Tibial nerve (tissue), 4 donors: ENCODE measurements at places on chromosomes 13 and 19. TPM values are rescaled to one million over a fixed set of nuclear protein-coding genes. Genes with fewer than 3 reads are reported as not detected.

- H3K4me1 ChIP-seq = no peaks in the 10 kb centered on the region
- H3K4me3 ChIP-seq = no peak overlapping the region
- no peak overlapping the region for H3K27ac ChIP-seq
- H3K27me3 ChIP-seq = no peaks in the 10 kb centered on the region
- no peak for DNase-seq
- no peaks in the 10 kb centered on the region for H3K36me3 ChIP-seq
Observed at GRCh38 chr13:43119206-43119605, 95.8 kb downstream of the DNAJC15 start.

GRCh38 chr13:52450793-52451116 is 321 bp upstream of the VPS36 start:
- H3K27ac ChIP-seq = peak overlapping the region; percentile 97
- no peak for DNase-seq
- peak overlapping the region; percentile 82 for H3K4me3 ChIP-seq
- no peaks in the 10 kb centered on the region for H3K27me3 ChIP-seq
- no peaks in the 10 kb centered on the region for H3K4me1 ChIP-seq

- no peaks in the 10 kb centered on the region for H3K36me3 ChIP-seq
- no peak overlapping the region for H3K27ac ChIP-seq
- H3K27me3 ChIP-seq = no peaks in the 10 kb centered on the region
- H3K4me1 ChIP-seq = no peaks in the 10 kb centered on the region
- DNase-seq = no peak
- no peak overlapping the region for H3K4me3 ChIP-seq
Observed at GRCh38 chr13:109646423-109646822, 140.0 kb downstream of the IRS2 start.

DNA sequence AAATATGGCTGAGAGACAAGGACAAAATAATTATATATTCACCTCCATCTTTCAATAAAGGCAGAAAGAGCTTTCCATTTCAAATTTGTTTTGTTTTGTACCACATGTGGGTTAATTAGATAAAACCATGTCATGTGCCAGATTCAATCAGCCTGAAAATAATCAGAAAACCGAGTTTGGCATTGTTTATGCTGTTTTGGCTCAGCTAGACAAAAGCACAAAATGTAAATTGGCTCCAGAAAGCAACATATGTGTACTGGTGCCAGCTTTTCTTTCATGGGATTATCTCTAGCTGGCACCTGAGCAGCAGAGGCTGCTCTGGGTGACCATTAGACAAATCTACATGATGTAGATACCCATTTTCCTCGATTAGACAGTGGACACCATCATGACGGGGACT is 9.2 kb upstream of the DNAJC15 start:
- H3K4me1 ChIP-seq = no peaks in the 10 kb centered on the region
- no peaks in the 10 kb centered on the region for H3K27me3 ChIP-seq
- H3K27ac ChIP-seq = no peak overlapping the region
- no peak overlapping the region for H3K4me3 ChIP-seq

- H3K4me1 ChIP-seq = peaks cover 33% of the 10 kb centered on the region
- H3K27me3 ChIP-seq = no peaks in the 10 kb centered on the region
- no peak overlapping the region for H3K27ac ChIP-seq
- no peaks in the 10 kb centered on the region for H3K36me3 ChIP-seq
- H3K4me3 ChIP-seq = no peak overlapping the region
Observed at GRCh38 chr13:31764556-31764955, 25.2 kb downstream of the RXFP2 start.

GRCh38 chr13:46817095-46817494 is 20.1 kb upstream of the ESD start:
- H3K4me3 ChIP-seq = no peak overlapping the region
- no peaks in the 10 kb centered on the region for H3K27me3 ChIP-seq
- no peak overlapping the region for H3K27ac ChIP-seq

- no peak overlapping the region for H3K4me3 ChIP-seq
- no peaks in the 10 kb centered on the region for H3K36me3 ChIP-seq
- no peak overlapping the region for H3K27ac ChIP-seq
- no peaks in the 10 kb centered on the region for H3K4me1 ChIP-seq
Observed at GRCh38 chr19:13859361-13859880, 17.5 kb upstream of the NANOS3 start.

DNA sequence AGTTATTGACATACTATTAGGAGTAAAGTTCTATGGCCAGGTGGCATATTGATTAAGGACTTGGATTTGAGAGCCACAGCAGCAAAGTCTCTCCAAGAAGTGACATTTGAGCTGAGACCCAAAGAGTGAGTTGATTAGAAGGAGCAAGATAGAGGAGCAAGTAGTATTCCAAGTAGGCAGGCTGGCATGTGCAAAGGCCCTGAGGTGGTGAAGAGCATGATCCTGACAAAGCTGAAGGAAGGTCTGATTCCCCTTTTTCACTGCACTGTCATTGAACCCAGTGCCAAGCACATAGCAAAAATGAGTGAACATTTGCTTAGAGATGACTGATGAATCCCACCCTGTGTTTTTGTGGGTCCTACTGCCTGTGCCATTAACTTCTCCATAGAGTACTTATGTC is 4.7 kb downstream of the ZNF543 start:
- no peak overlapping the region for H3K4me3 ChIP-seq
- H3K36me3 ChIP-seq = peaks cover 48% of the 10 kb centered on the region

- H3K4me3 ChIP-seq = no peak overlapping the region
- H3K27me3 ChIP-seq = no peaks in the 10 kb centered on the region
- H3K4me1 ChIP-seq = no peaks in the 10 kb centered on the region
- H3K27ac ChIP-seq = no peak overlapping the region
- no peaks in the 10 kb centered on the region for H3K36me3 ChIP-seq
- no peak for DNase-seq
Observed at GRCh38 chr13:110030394-110030928, 244.1 kb upstream of the IRS2 start.

DNA sequence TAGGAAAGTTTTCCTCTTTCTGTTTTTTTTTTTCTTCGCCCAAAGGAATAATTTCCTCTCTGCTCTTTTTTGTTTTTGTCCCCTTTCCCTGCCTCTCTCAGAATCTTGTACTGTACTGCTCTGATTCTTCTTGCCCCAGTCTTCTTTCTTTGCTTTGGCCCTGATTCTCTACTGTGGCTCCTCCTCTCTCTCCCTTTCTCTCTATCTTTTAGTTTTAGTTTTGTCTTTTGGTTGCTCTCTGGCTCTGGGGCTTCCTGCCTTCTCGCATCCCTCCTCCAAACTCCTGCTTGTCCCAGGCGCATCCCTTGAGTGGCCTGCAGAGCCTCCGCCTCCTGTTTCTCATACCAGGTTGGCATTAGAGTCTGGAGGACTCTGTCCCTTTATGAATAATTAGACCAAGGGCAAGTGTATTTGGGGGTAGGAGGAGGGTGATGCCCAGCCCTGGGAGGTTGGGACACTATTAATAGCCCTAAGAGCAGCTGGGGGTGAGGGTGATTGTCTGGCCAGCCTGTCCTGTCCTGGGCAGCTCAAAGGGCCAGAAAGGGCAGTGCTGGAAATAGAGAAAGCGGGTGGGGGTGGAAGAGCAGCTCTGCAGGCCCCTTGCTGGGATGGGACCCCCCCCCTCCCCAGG is 39.1 kb downstream of the LYL1 start:
- peak overlapping the region; percentile 96 for H3K27ac ChIP-seq
- peaks cover 72% of the 10 kb centered on the region for H3K4me1 ChIP-seq
- no peak for DNase-seq
- H3K4me3 ChIP-seq = no peak overlapping the region
- no peaks in the 10 kb centered on the region for H3K36me3 ChIP-seq
- no peaks in the 10 kb centered on the region for H3K27me3 ChIP-seq

DNA sequence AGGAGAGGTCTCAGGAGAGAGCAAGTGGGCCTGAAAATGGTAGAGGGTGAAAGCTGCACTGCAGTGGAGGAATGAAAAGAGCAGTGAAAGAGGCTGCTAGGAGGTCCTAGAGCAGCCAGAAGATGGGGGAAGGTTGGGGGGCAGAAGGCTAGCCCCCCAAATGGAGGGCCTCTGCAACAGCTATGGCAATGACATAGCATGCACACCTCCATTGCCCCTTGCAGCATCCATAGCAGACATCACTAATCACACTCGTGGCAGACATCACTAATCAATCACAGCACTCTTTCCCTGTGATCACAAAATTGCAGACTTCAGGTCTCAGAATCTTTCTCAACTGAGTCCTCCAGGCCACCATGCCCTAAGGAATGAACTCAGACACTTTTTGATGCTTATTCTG is 21.9 kb downstream of the CCL25 start:
- H3K4me3 ChIP-seq = no peak overlapping the region
- H3K36me3 ChIP-seq = no peaks in the 10 kb centered on the region
- no peaks in the 10 kb centered on the region for H3K4me1 ChIP-seq
- DNase-seq = no peak

GRCh38 chr19:32138416-32138815 is 207.0 kb upstream of the ZNF507 start:
- no peaks in the 10 kb centered on the region for H3K4me1 ChIP-seq
- no peak for DNase-seq
- no peak overlapping the region for H3K4me3 ChIP-seq
- no peak overlapping the region for H3K27ac ChIP-seq
- no peaks in the 10 kb centered on the region for H3K27me3 ChIP-seq

DNA sequence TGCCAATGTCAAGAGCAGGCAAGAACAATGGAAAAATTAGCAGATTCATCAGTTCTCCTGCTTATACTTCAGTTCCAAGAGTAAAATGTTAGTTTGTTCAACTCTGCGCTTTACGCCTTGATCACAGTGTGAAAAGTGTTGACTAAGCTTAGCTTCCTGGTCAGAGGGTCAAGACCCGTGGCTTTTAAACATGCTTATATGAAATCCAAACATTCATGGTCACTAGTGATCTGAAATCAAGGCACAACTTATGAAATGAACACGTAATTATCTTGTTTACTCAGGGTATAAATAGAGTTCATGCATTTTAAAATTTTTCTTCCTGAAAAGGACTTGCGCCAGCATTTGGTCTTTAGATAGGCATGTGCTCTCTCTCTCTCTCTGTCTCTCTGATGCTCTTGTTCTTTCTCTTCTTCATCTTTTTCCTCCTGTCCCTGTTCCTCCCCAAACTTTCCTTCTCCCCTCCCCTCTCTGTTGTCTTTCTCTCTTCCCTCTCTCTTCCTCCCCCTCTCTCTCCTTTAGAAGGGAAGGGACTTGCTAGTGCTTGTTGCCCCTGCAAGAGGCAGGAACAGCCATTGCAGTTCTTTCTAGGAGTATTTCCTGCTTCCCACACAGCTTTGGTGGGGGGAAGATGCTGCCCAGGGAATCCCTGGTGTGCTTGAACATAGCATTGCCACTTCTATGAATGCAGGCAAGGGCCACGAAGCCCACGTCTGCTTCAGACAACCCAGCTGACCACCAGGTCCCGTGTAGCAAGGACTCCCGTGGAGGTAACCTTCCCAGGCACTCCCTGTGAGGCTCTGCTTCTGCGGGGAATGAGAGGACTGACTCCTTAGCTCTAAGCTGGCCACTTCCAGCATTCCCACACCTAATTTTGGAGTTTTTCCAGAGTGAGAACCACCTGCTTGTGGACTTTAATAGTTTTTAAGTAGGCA is 7.1 kb upstream of the ZNF536 start:
- H3K27ac ChIP-seq = peak overlapping the region; percentile 36
- H3K27me3 ChIP-seq = no peaks in the 10 kb centered on the region

GRCh38 chr19:43380008-43380407 is 26.5 kb downstream of the CD177 start:
- no peak overlapping the region for H3K27ac ChIP-seq
- H3K27me3 ChIP-seq = no peaks in the 10 kb centered on the region
- no peak overlapping the region for H3K4me3 ChIP-seq
- no peaks in the 10 kb centered on the region for H3K4me1 ChIP-seq

- H3K4me3 ChIP-seq = no peak overlapping the region
- no peaks in the 10 kb centered on the region for H3K4me1 ChIP-seq
- no peak overlapping the region for H3K27ac ChIP-seq
- DNase-seq = no peak
Observed at GRCh38 chr19:19342086-19343015, 21.7 kb downstream of the MAU2 start.

GRCh38 chr13:30108913-30109237 is 198.5 kb downstream of the KATNAL1 start:
- H3K27ac ChIP-seq = no peak overlapping the region
- H3K27me3 ChIP-seq = no peaks in the 10 kb centered on the region
- H3K4me3 ChIP-seq = no peak overlapping the region
- DNase-seq = no peak

- no peak overlapping the region for H3K4me3 ChIP-seq
- no peak overlapping the region for H3K27ac ChIP-seq
- no peaks in the 10 kb centered on the region for H3K36me3 ChIP-seq
- peaks cover 23% of the 10 kb centered on the region for H3K4me1 ChIP-seq
- peaks cover 32% of the 10 kb centered on the region for H3K27me3 ChIP-seq
Observed at GRCh38 chr19:17394891-17395415, 957 bp upstream of the CCDC194 start.

- no peaks in the 10 kb centered on the region for H3K27me3 ChIP-seq
- H3K36me3 ChIP-seq = no peaks in the 10 kb centered on the region
- H3K4me3 ChIP-seq = no peak overlapping the region
- DNase-seq = no peak
- no peak overlapping the region for H3K27ac ChIP-seq
Observed at GRCh38 chr19:35731779-35732405, 10.4 kb downstream of the IGFLR1 start.

DNA sequence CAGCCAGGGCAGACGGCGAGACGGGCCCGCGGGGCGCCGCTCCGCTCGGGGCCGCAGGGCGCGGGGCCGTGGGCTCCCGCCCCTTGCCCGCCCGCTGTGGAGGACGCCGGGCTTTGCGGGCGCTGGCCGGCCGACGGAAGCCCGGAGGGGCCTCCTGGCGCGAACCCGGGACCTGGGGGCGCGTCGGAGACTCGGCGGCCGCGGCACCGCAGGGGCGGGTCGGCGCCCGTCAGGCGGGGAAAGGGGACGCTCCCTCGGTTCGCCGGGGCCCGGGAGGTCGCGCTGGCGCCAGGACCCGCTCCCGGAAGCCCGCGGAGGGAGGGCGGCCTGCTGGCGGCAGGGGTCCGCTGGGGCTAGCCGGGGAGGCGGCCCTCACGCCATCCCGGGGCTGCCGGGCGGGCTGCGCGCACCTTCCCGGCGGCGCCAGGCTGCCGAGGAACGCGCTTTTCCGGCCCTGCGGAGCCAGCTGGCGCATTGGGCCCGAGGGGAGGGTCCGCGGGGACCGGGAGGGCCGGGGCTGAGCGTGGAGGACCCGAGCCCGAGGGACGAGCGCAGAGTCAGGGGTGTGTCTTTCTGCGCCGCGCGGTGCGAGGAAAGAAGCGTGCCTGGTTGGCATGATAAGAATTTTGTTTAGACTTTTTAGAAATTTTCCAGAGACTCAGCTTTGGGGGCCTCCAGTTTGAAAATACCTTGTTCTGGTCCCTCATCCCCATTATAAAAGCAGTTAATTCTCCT is 511 bp downstream of the GARRE1 start:
- no peaks in the 10 kb centered on the region for H3K27me3 ChIP-seq
- peak overlapping the region; percentile 77 for H3K4me3 ChIP-seq
- no peak for DNase-seq

GRCh38 chr19:4028334-4029246 is 21.1 kb downstream of the PIAS4 start:
- no peak overlapping the region for H3K4me3 ChIP-seq
- H3K27ac ChIP-seq = no peak overlapping the region
- DNase-seq = no peak
- H3K36me3 ChIP-seq = peaks cover 90% of the 10 kb centered on the region

The ZNF506 gene
- total RNA-seq = 29.4 TPM

The GPR4 gene
- total RNA-seq = 12.8 TPM

The LYPD5 gene
- total RNA-seq = 2.1 TPM

The TEX101 gene
- total RNA-seq = not detected

The MYCBP2 gene
- total RNA-seq = 274 TPM

The VMAC gene
- 12.0 TPM for total RNA-seq

The CEACAM1 gene
- not detected for total RNA-seq

The ZNF587B gene
- 11.0 TPM for total RNA-seq
